ENCODE measurements at places on chromosomes 3 and 15.

DNA sequence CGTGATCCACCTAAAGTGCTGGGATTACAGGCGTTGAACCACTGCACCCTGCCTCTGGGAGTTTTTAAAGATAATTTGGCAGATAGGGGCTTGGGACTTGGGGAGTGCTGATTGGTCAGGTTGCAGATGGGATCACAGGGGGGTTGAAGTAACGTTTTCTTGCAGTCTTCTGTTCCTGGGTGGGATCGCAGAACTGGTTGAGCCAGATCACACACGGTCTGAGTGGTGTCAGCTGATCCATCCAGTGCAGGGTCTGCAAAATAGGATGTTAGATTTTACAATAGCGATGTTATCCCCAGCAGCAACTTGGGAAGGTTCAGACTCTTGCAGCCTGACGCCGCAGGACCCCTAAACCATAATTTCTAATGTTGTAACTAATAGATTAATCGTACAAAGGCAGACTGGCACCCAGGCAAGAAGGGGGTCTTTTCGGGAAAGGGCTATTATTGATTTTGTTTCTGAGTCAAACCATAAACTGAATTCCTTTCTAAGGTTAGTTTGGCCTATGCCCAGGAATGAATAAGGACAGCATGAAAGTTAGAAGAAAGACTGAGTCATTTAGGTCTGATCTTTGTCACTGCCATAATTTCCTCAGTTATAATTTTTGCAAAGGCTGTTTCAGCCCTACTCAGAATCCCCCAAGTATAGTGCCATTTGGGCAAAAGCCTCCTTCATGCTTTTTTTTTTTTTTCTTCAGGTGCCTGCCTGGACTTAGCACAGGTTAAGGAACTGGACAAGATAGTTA, 1.5 kb upstream of the CA12 start:
- DNase-seq = no peak

DNA sequence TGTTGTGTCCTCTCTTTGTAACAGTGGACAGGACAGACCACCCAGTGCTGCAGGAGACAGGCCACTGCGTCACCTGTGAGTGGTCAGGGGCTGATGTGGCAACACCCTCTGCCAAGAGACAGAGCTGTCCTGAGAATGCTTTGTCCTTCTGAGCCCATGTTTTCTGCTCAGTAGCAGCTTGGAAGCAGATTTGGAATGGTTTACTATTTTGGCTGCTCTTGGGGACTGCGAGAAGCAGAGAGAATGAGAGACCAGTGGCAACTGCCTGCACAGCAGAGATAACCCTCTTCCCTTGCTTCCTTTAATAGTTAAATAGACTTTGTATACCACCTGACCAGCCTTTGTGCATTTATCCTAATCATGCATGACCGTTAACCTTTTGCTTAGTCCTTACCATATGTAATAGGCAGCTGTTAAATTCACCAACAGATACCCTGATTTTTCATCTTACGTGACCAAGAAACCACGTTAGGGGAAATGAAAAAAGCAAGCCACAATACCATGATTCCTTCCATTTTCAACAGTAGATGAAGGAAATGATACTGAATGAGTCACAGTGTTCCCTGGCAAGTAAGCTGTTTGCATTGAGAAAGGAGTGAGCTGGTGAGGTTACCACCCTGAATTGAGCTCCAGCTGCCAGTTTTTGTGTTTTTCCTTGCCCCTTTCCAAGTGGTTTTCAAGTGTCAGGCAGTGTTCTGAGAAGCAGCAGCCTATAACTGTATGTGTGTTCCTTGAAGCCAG, 35.5 kb downstream of the B3GALNT1 start:
- DNase-seq = peak; percentile 3

- no peak for DNase-seq
Observed at GRCh38 chr15:82792068-82792467, 13.8 kb downstream of the FSD2 start.

GRCh38 chr3:186663361-186664118, 2.3 kb upstream of the HRG start:
- DNase-seq = no peak

GRCh38 chr3:127152684-127153505, 40.0 kb upstream of the PRR23E start:
- no peak for DNase-seq

DNA sequence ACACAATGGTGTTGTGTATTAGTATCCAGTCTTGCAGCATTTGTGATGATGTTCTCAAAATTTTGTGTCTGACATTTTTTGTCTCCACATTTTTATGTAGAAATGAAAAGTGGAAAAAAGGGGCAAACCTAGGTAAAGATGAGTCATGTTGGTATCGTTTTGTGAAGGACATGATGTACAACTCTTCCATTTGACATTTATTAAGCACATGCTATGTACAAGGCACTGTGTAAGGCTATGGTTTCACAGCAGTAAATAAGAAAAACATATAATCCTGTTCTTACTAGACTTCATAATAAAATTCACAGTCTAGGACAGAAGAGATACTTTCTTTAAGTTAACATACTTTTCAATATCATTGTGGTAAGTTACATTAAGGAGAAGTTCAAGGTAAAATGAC, 143.5 kb upstream of the CNTN4 start:
- DNase-seq = no peak

- DNase-seq = no peak
Observed at GRCh38 chr3:28198161-28198560, 43.3 kb upstream of the CMC1 start.

GRCh38 chr3:132513057-132513456, 84.0 kb upstream of the ACKR4 start:
- no peak for DNase-seq

DNA sequence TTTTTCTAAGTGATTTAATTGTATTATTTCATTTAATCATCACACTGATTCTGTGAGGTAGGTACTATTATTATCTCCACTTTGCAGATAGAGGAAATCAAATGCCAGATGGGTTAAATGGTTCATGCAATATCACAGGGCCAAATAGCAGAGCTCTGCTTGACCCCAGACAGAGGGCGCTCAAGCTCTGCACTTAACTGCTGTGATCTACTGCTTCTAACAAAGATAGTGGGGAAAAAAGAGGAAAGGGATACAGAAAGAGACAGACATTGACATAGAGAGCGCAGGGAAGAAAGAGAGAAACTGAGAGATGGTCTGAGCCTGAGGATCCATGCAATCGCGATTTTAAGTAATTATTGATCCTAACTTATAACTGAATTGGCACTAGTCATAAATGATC, 279.1 kb upstream of the THRB start:
- DNase-seq = no peak

Data from CD4-positive, alpha-beta T cell treated with Interleukin-17A for 1 hour (primary cell).